ENCODE measurements at places on chromosomes 3 and 15. TPM values are rescaled to one million over a fixed set of nuclear protein-coding genes. Genes with fewer than 3 reads are reported as not detected.
A peak's percentile ranks its signal among the peaks of the same experiment; 100 is the strongest.

The DPPA2 gene
- not detected for total RNA-seq

The TM4SF1 gene
- not detected for total RNA-seq

The SRGAP3 gene
- total RNA-seq, result 0.58 TPM

The DPH3 gene
- total RNA-seq, result 13.4 TPM

The KAT2B gene
- total RNA-seq, result 35.9 TPM

The AHSG gene
- not detected for total RNA-seq

The GATM gene
- total RNA-seq, result 15.7 TPM

The SRPRB gene
- 36.5 TPM for total RNA-seq

The FBXO40 gene
- total RNA-seq, result not detected

The LIPH gene
- not detected for total RNA-seq

The DMXL2 gene
- 5.3 TPM for total RNA-seq

DNA sequence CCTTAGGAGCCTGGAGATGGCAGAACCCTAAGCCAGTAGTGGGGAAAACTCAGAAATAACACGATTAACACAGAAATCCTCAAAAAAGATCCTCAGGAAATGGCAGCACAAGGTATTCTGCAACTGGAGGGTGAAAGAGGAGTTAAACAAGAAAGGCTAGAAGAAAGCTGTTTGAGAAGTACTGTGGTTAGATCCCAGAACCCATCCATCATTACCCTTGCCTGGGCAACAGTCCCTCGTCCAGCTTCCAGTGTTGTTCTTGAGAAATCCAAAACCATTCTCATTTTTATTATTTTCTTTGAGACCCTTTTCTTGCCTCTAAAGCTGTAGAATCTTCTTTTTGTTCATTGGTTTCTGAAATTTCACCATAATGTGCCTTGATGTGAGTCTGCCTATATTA, 2.7 kb upstream of the CDCP1 start:
- no peak for DNase-seq

- DNase-seq, result no peak
These were observed 1.3 kb downstream of the TCF12 start for GRCh38 chr15:56919609-56920366.

DNA sequence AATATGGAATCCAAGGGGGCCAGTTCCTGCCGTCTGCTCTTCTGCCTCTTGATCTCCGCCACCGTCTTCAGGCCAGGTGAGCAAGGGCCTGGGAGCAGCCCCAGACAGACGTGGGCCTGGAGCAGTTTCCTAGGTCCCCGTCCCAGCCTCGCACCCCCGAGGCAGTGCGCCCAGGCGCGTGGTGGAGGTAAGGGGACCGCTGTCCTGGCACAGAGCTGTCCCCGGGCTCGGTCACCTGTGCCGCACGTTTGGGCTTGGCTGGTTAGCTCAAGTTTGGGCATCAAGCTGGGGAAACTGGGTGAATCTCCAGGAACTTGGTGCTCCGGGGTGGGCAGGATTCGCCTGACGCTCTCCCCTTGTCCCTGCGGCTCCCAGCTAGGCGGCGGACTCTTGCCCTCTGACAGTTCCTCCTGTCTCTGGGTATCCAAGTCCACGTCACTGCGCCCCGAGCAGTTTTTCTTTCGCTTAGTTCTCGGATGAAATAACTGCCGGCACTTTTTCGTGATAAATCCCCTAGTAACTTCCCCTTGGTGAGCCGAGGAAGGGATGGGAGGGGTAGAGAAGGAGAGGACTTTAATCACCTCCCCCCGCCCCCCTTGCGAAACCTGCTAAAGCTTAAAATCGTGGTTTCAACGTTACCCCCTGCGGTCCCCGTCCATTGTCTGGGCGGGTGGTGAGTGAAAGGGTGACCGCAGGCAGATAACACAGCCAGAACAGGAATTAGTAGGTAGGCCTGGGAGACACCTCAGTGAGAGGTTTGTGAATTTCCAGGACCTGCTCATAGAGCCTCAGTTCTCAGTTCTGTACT, 901 bp downstream of the ALCAM start:
- peak; percentile 51 for DNase-seq

DNA sequence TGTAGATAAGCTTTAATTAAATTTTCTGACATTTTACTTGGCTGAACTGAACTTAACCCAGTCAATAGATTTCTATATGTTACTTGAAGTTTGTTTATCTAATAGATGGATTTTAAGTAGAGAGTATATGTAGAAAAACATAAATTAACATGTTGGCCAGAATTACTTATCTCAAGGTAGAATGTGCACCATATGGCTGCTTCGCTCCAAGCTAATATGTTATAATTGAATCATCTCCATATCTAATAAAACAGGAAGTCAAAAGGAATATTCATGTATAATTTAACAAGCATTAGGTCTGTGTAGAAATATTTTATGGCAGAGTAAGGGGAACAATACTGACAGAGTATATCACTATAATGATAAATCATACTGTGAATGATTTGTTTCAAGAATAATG, 650.7 kb upstream of the ALCAM start:
- no peak for DNase-seq

- no peak for DNase-seq
These were observed 12.9 kb downstream of the PPM1L start for GRCh38 chr3:160768918-160769317.

- DNase-seq, result no peak
These were observed 14.2 kb downstream of the EIF4E3 start for GRCh38 chr3:71710906-71711494.

- no peak for DNase-seq
These were observed 27.8 kb upstream of the IGF2BP2 start for GRCh38 chr3:185852635-185853034.

- no peak for DNase-seq
These were observed 44.9 kb upstream of the CCNL1 start for GRCh38 chr3:157204880-157205279.

- no peak for DNase-seq
These were observed 27.3 kb downstream of the LIPC start for GRCh38 chr15:58459045-58459444.

DNA sequence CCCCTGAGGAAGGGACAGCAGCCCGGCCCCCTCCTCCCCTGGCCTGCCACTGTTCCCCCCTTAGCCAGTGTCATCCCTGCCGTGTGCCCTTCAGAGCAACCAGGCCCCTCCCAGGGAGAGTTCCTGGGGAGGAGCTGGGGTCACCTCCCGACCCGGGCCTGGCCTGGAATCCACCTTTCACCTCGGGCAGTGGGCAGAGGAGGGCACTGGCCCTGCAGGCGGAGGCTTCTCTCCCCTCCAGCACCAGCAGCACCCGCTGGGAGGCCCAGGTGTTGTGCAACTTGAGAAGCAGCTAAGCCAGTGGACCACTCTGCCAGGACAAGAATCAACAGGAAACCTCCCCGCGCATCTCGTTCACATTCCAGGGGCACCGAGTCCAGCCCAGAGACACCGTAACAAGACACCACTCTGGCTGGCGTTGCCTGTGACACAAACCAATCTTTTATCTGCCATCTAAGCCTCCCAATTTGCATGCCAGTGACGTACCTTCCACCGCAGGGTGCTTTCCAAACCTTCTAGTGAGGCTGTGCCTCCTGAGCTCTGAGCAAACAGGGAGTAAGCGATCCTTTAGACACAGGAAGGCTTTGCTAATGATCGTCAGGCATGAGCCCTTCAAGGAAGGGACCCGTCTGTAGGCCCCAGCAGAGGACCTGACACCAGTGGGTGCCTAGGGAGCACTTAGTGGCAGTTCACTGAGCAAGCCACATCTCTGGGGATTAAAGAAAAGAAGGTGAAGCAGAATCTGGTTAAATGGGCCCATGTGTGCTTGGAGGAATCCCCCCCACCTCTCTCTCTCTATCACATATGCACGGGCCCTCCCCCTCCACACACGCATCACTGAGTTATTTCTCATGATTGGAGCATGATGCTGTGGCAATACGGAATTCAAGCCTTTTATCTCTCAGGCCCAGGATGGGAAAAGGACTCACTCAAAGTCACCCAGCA, 98.9 kb upstream of the TLE3 start:
- peak; percentile 62 for DNase-seq

- DNase-seq, result no peak
These were observed 48.6 kb downstream of the MCCC1 start for GRCh38 chr3:183050706-183051105.

DNA sequence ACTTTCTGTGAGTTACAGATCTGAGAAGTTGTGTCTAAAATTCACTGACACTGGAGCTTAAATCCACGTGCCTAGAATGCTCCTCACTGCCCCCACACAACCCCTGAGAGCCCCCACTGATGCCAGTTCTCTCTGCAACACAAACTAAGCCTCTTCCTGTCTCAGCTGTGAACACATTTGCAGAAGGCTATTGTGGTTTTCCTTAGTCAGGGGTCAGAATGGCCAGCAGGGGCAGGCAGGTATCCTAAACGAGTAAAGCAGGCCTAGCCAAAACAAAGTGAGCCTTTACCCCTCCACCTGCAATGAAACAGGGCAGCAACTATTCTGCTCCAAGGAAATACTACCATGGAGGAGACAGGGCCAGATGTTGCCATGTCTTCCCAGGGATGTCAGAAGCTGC, 78.6 kb downstream of the FHIT start:
- DNase-seq, result no peak

- no peak for DNase-seq
These were observed 219.9 kb downstream of the NFKBIZ start for GRCh38 chr3:102069211-102069662.

DNA sequence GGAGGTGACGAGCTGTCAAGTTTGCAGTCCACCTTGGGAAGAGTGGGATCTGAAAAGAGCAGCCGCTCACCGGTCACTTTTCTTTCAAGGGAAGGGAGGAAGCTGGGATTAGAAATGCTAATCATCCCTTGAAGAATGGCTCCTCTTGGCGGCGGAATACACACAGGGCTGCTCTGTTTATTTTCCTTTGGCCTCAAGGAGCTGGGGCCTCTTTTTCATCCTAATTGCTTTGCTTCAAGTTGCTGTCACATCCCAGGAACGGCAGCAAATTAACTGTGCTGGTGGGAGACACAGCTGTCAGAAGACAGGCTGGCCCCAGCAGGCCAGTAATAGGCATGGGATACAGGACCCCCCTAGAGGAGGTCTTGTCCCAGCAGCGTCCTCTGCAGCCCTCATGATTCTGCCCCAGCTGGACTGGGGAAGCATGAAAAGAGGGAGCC, 6.7 kb downstream of the KBTBD13 start:
- DNase-seq, result no peak

DNA sequence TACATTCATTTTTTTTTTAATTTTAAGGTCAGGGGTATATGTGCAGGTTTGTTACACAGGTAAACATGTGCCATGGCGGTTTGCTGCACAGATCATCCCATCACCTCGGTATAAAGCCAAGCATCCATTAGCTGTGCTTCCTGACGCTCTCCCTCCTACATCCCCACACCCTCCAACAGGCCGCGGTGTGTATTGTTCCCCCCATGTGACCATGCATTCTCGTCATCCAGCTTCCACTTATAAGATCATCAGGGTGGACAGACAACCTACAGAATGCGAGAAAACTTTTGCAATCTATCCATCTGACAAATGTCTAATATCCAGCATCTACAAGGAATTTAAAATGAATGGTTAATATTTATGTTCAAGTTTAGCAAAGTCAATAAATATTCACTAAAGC, 19.4 kb downstream of the ILDR1 start:
- DNase-seq, result no peak

DNA sequence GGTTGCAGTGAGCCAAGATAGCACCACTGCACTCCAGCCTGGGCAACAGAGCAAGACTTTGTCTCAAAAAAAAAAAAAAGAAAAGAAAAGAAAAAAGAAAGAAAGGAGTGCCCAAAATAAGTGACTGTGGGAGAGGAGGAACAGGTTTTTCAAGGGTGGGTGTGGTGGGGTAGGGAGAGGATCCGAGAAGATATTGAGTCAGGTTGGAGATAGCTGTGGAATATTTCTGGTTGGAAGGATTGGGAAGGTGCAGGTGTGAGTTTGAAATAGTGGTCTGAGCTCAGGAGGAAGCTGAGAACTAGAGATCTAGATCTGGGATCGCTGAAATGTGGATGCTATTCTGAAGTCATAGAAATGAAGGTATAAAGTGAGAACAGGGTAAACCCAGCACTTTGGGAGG, 7.8 kb downstream of the SCAMP2 start:
- DNase-seq, result no peak

DNA sequence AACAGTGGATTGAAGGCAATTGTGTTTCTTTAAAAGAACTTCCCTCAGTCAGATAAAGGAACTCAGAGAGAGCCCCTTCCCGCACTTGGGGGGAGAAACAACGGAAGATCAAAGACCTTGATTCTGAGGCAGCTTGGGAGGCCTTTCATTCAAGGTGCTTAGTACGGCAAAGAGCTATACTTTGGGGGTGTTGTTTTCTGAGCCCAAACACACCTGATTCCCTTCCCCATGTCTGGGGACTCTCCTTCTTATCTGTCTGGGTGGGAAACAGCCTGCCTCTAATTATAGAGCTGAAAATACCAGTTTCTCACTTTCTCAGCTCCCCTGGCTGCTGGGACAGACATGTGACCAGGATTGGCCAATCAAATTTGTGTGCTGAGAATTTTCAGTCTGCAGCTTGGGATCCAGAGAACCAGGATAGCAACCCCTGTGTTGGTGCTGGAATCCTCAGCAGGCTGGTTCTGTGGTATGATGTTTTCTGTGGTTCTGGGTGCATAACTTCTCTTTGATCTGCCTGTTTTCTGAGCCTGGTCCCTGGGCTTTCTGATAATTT, 19.4 kb upstream of the IQCF6 start:
- no peak for DNase-seq

DNA sequence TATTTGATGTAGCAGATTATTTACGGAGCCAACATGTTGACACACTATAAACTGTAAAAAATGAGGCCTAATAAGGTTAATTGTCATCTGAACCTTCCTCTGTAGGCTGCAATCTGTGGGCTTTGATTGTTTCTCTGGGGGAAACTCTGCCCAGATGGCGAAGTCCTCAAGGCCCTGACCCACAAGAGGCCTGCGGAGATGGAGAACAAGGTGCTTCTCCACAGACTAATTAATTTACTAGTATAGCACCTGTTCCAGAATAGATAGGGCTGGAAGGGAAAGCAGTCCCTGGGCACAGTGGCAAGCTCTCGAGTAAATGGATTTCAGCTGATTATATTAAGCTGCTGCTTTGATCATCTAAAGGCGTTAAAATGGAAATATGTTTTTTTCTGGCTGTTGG, 338.8 kb upstream of the DNAJC19 start:
- no peak for DNase-seq

GRCh38 chr15:92611150-92611549, 44.4 kb downstream of the FAM174B start:
- DNase-seq, result no peak

GRCh38 chr3:178907081-178907480, 164.5 kb downstream of the ZMAT3 start:
- no peak for DNase-seq

DNA sequence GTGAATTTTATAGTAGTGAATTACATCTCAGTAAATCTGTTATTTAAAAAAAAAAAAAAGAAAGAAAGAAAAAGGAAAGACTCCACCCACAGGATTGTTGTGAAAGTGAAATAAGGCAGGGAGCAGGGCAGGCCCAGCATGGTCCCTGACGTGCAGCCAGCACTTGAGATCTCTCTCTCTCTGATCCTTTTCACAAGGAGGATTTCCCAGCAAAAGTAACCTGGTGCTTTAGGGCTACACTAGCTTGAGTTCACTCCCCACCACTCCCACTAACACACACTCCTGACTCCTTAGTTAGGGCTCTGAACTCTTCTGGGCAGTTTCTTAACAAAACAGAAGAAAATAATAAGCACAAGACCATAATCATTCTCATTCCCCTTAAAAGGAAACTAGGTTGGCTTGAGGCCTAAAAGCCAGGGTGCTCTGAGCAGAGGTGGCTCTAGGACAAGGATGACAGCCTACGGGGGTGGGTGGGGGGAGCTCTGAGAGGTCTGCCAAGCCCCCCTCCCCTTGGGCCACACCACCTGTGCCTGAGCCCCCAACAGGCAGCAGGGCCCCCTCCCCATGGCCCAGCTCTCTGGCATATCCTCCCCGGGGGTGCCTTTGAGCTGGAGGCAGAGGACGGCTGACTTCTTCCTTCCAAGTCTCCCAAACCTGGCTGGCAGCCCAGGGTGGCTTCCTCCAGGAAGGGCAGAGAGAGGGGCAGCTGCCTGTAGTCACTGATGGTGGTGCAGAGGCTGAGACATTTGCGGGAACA, 856 bp downstream of the TMEM40 start:
- no peak for DNase-seq
